Aorta (tissue), 5 donors: ENCODE measurements at places on chromosomes 5 and 9. TPM values are rescaled to one million over a fixed set of nuclear protein-coding genes. Genes with fewer than 3 reads are reported as not detected.

DNA sequence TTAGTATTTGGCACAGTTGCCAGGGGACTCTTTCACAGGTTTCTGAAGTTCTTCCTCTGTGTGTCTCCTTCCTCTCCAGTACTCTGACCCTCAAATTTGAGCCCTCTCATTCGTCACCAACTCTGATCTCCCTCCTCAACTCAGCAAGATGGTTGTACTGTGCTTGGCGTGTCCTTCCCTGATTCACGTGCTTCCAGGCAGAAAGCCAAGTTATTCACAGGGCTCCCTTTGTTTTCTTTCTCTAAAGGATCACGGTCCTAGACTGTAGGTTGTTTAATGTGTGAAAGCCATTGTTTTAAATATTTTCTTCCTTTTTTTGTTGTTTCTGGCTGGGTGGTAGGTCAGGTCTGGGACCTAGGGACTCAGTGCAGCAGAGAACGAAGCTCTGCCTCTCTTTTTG is 142.9 kb downstream of the DMAC1 start:
- H3K4me1 ChIP-seq: no peaks in the 10 kb centered on the region
- no peak for DNase-seq
- H3K4me3 ChIP-seq: no peak overlapping the region

DNA sequence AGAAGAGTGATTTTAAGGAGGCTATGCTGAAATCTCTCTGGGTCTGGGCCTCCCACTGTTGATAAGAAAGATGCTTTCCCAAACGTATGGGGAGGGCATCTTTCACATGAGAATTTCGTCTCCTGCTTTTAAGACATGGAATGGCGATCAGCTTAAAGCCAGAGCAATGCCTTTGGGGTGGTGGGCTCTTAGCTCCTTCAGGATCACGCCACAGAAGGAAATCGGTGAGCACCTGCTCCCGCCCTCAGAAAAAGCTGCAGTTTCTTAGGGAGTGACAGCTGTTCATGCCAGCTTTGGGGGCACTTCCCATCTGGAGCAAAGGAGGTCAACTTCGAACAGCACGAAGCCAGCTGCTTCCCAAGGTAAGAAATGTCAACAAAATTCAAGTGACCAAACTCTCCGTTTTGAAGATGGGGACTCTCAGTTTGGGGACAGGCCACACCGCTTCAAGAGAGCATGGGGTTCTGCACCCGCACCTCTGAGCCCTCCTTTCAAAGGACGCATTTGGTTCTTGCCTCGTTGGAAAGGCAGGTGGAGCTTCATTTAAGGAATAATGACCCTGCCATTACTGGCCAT is 39.0 kb downstream of the TRIP13 start:
- no peaks in the 10 kb centered on the region for H3K4me1 ChIP-seq
- H3K27me3 ChIP-seq: no peaks in the 10 kb centered on the region
- no peak overlapping the region for H3K4me3 ChIP-seq
- H3K36me3 ChIP-seq: no peaks in the 10 kb centered on the region

- H3K4me3 ChIP-seq: no peak overlapping the region
- no peak overlapping the region for H3K27ac ChIP-seq
- no peaks in the 10 kb centered on the region for H3K4me1 ChIP-seq
- no peak for DNase-seq
- H3K36me3 ChIP-seq: no peaks in the 10 kb centered on the region
Observed at GRCh38 chr9:105425816-105426433, 21.9 kb upstream of the FSD1L start.

GRCh38 chr9:4741365-4742089 is 525 bp upstream of the AK3 start:
- peak overlapping the region; percentile 73 for H3K27ac ChIP-seq
- peak overlapping the region; percentile 45 for H3K4me3 ChIP-seq
- H3K36me3 ChIP-seq: no peaks in the 10 kb centered on the region
- peaks cover 2% of the 10 kb centered on the region for H3K4me1 ChIP-seq

DNA sequence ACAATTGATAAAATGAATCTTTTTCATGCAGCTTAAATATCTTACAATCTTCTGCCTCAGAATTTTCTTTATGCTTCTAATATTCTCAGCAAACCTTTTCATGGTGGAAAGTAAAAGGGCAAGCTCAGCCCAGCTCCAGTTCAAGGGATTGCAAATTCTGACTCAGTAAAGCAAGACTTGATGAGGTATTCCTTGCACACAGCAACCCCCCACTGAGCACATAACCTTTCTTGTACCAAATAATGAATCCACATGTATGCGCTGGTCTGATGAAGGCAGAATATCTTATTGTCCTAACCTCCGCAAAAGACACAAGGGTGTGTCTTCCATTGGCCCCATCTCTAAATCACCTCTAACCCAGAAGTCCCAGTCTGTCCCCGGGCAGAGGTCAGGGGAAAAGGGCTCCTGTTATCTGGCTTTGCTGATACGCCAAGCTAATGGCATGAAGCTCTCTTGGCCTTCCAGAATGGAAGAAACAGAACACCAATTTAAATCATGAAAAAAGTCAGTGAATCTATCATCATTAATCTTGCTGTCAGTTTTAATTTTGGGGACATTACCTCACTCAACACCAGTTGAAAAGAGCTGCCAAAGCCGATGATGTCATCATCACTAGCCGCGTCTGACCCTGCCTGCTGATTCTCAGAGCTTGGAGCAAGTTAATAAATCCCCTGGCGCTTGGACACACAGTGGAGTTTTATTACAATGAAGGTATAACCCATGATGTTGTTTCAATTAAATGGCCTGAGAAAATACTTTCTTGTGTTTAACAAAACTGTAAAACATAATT is 592.5 kb upstream of the CLINT1 start:
- no peaks in the 10 kb centered on the region for H3K36me3 ChIP-seq
- no peaks in the 10 kb centered on the region for H3K4me1 ChIP-seq
- no peaks in the 10 kb centered on the region for H3K27me3 ChIP-seq
- peak overlapping the region; percentile 3 for H3K27ac ChIP-seq

GRCh38 chr9:61634192-61634591 is 444.4 kb downstream of the SPATA31A7 start:
- DNase-seq: no peak
- no peaks in the 10 kb centered on the region for H3K36me3 ChIP-seq
- H3K4me1 ChIP-seq: no peaks in the 10 kb centered on the region
- H3K27ac ChIP-seq: no peak overlapping the region
- H3K4me3 ChIP-seq: no peak overlapping the region

GRCh38 chr5:151683986-151684588 is 2.6 kb downstream of the SPARC start:
- DNase-seq: no peak
- H3K4me1 ChIP-seq: peaks cover 17% of the 10 kb centered on the region
- no peaks in the 10 kb centered on the region for H3K27me3 ChIP-seq
- peak overlapping the region; percentile 17 for H3K27ac ChIP-seq

ADRB2 gene
- total RNA-seq: 2.2 TPM

GRCh38 chr9:95116002-95116807 is 201.3 kb downstream of the FANCC start:
- H3K4me1 ChIP-seq: no peaks in the 10 kb centered on the region
- H3K4me3 ChIP-seq: no peak overlapping the region
- no peak for DNase-seq
- no peaks in the 10 kb centered on the region for H3K36me3 ChIP-seq
- H3K27ac ChIP-seq: peak overlapping the region; percentile 90

RRAGA gene
- 87.2 TPM for total RNA-seq

DNA sequence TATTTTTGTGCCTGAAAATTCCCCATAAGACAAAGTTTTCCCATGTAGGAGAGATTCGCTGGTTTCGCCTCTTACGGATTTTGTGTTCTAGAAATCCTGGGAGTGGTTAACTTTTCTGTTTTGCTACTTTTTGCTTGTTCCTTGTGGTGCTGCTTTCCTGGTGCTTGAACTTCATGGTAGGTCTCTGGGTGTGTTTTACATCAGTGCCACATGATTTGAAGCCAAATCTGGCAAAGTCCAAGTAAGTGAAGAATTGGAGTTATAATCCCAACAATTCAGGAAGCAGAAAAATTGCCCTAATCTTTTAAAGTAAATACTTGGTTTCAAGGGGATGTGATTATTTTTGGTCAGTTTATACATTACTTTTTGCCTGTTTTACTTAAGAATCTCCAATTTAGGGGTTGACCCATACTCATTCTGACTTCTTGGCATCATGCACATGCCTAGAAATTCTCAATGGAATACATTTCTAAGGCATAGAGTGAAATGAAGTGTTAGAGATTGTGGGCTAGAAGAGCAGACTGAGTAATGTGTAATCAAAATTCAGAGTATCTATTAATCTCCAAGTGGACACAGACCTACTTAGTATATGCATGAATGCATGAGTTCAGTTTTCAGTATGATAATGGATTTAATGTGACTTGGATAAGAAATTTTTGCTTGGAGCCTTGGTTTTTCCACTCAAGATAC is 189.7 kb downstream of the CSNK1G3 start:
- H3K4me3 ChIP-seq: no peak overlapping the region
- no peaks in the 10 kb centered on the region for H3K27me3 ChIP-seq
- H3K4me1 ChIP-seq: peaks cover 2% of the 10 kb centered on the region
- no peak for DNase-seq
- H3K27ac ChIP-seq: no peak overlapping the region
- no peaks in the 10 kb centered on the region for H3K36me3 ChIP-seq
